ENCODE measurements at places on chromosomes 2 and 18.

DNA sequence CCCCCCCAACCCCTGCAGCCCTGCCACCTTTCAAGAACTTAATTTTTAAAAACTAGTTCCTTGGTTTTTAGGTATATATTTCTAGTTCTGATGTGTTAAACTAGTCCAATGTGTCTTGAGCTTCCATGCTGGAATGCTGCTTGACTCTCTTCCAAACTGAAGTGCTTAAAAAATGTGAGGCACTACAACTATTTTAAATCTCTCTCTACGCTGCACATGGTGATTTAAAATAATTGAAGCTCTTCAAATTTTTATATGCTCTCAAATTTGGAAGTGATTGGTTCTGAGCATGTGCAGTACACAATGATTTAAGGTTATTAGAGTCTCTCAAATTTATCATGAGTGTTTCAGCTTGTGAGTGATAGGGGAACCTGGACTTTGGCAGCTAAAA, 192.6 kb upstream of the ZEB2 start:
- DNase-seq: no peak

GRCh38 chr2:206296128-206296527, 21.7 kb downstream of the ZDBF2 start:
- no peak for DNase-seq

DNA sequence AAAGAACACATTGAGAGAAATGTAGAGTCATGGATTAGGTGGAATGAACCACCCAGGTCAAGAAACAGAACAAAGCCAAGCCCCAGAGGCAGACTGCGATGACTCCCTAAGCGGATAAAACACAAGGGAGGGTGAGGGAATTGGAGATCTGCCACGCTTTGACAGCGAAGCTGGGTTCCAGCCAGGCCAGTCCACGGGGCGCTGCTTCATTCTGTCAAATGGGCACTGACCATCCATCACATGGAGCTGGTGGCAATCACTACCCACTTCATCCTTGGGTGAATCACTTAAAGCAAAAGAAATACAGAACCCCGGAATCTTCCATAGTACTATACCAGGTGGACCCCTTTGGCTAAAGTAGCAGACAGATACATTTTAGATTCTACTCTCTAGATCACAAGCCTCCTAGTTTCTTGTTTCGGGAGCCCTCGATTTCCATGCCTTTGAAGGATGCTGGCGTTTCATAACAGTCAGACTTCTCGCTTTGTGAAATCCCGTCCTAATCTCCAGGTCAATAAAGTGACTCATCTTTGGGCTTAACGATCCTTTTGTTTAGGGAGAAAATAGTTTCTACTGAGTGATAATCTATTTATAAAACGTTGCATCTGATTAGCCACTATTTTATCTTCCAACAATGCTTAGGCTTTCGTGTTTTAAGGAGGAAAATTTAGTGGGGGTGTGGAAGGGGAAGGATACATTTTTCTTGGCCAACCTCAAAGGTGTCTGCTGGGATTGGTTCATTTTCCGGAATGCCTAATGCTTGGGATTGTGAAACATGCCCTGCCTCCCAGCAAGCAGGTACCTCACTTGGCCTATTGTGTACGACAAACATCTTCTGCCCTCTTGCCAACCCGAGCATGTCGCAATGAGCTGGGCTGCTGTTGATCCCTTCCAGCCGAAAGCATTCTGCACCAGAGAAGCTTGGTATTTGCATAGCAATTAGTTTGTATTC, 44.1 kb upstream of the HDAC4 start:
- DNase-seq: no peak

DNA sequence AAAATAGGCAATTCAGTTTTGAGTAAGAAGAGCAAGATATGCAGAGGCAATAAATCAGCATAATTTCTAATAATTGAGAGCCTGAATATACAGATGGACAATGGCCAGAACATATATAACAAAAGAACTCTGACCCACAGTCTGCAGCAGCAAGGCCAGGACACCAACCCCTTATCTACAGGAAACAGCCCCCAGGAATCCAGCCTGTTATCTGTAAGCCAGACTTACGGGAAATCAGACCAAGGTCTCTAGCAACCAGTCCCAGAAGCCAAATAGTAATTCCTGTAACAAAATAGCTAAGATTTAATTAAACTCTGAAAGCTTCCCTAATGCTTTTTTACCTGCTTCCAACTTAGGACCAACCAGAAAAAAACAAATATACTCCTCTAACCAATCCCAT, 434.5 kb upstream of the GYPC start:
- DNase-seq: no peak

GRCh38 chr2:45300026-45300750, 290.9 kb upstream of the SIX2 start:
- no peak for DNase-seq

DNA sequence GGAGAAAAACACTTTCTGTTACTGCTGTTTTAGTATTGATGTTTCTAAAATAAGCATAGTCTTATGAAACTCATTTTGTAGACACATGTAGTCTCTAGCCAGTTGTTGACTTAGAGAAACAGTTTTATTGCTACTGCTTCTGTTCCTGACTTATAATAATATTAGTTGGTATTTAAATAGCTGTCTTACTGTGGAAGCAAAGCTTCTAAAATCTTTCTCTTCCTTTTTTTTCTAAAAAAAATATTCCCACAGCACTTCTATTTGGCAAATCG, 121.8 kb downstream of the MTX2 start:
- DNase-seq: no peak

DNA sequence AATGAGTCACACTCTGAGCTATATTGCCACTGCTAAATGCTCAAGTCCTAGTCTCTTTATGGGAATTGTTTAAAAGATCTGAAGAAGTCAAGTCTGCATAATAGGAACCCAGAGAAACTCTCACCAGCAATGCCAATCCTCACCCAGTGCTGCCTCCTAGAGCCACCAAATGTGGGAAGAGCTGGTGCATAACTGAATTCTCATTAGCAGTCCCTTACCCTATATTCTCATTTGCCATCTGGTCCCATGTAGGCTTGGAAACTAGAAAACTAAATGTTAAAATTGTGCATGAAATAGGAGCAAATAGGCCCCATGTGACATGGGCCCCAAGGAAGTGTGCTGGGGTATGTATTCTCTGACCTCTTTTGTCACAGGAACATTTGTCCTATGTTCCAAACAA, 224.4 kb upstream of the SMAD2 start:
- DNase-seq: no peak

DNA sequence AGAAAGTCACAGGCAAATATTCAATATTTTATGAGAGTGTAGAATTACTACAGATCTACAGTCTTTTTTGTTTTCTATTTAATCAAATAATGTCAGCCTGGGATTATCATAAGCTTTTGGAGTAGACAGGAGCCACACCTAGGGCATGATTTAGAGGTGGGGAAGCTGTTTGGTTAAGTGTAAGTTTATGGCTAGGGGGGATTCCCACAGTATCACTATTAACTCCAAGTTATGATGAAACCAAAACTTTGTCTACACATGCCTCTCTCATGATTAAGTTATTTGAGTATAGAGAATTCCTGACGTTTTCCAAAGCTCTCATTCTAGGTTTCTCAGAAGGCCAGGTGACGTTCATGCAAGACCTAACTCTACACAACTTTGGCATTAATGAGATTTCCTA, 2.1 kb downstream of the SERPINB10 start:
- no peak for DNase-seq

GRCh38 chr18:75111760-75112159, 97.2 kb downstream of the PTGR3 start:
- DNase-seq: no peak

DNA sequence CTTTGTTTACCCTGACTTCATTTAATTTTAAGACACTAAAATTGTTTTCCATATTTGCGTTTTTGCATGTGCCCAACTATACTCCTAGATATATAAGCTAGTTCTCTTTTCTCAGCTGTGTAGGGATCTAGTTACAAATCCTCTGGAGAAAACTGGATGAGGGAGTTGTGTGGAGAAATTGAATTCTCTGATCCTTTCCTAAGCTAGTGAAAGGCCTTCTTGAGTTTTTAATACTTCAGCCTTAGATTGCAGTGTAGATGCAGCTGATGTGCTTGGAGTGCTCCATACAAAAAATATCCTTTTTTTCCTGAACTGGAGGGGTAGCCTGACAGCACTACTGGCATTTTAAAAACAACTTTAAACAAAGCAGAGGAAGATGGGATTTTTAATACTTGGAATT, 8.6 kb upstream of the MTX2 start:
- DNase-seq: no peak

GRCh38 chr2:230706053-230706521, 6.6 kb upstream of the CAB39 start:
- DNase-seq: no peak

GRCh38 chr18:44977856-44978255, 297.2 kb downstream of the SETBP1 start:
- DNase-seq: no peak
